Esophagus mucosa (tissue), 1 donor: ENCODE measurements at places on chromosomes 13 and 19.

DNA sequence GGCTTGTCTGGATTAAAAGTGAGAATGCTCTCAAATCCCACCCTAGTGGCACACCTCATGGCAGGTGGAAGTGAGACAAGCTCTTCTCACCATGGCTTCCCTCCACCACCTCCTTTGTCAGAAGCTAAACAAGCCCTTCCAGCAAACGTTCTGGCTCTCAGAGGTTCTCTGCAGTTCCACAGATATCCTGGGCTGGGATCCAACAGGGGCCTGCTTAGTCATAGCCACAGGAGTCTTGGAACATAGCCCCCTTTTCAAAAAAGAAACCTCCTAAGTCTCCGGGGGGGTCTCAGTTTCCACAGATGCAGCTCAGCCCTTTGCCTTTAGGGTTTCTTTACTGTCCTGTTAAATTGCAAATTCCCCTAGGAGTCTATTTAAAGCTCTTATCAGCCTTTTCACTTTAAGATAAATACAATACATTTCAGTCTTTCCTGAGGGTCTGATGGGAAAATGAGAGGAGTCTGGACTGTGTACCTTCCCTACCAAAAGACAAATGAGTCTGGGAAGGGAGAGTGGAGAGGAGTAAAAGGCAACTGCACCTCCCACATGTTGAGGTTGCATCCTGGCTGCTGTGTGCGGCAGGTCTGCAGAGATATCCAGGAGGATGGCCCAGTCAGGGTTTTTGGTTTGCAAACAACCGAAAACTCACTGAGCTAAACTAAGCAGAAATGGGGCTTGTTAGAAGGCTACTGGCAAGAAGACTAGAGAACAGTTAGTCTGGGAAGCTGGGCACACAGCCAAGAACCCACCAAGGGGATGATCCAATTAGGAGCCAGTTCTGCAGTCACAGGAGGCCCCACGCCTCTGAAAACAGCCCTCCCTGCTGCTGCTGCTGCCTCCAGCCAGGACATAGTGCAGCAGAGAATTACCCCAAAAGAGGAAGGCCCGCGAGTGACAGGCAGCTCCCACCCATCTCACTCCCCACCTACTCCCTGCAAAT, 41.4 kb upstream of the SERP2 start:
- no peak for ATAC-seq

DNA sequence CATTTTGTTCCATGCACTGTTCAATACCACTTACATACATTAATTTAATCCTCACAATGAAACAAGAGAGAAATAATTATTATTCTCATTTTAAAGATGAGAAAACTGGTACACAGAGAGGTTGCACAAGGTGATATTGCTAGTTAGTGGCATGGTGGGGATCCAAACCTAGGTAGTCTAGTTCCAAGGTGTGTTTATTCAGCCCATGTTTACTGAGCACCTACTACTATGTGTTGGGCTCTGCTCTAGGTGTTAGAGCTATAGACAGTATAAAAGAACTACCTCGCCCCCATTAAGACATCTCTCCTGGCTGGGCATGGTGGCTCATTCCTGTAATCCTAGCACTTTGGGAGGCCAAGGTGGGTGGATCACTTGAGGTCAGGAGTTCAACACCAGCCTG, 3.2 kb upstream of the PMIS2 start:
- ATAC-seq = no peak

GRCh38 chr19:3769494-3769893, 2.5 kb downstream of the RAX2 start:
- ATAC-seq = no peak

GRCh38 chr13:85141401-85141800, 657.8 kb downstream of the SLITRK6 start:
- ATAC-seq = no peak
